SJSA1 (cell line): ENCODE measurements at places on chromosomes 7 and 10. TPM values are rescaled to one million over a fixed set of nuclear protein-coding genes. Genes with fewer than 3 reads are reported as not detected.

IGF2BP3 gene
- 189 and 220 TPM in 2 replicates for total RNA-seq

ZNF33B gene
- total RNA-seq: 6.8 and 8.3 TPM in 2 replicates

LLCFC1 gene
- not detected in 2 replicates for total RNA-seq

PPP1R3A gene
- total RNA-seq: not detected in 2 replicates

ZNF25 gene
- total RNA-seq: 5.2 and 9.3 TPM in 2 replicates

TAS2R4 gene
- total RNA-seq: 0.05 and 0.22 TPM in 2 replicates

MACC1 gene
- total RNA-seq: not detected in 2 replicates

PGAM2 gene
- 0.13 TPM in 1 of 2 replicates, not detected in the other for total RNA-seq

SLC26A5 gene
- not detected in 2 replicates for total RNA-seq

SPDYE1 gene
- not detected in 2 replicates for total RNA-seq

CDK1 gene
- total RNA-seq: 255 and 302 TPM in 2 replicates

C7orf33 gene
- total RNA-seq: not detected in 2 replicates

AUTS2 gene
- 0.03 TPM in 1 of 2 replicates, not detected in the other for total RNA-seq

- no peak for DNase-seq
Measured at GRCh38 chr10:123367195-123367594, 213.0 kb downstream of the BUB3 start.

GRCh38 chr10:31004611-31005193, 27.0 kb downstream of the ZNF438 start:
- no peak for DNase-seq

- no peak for DNase-seq
Measured at GRCh38 chr10:14302035-14302434, 28.7 kb downstream of the FRMD4A start.

- no peak for DNase-seq
Measured at GRCh38 chr10:108003061-108003460, 838.6 kb upstream of the SORCS1 start.

GRCh38 chr10:5507649-5508131, 8.3 kb upstream of the CALML5 start:
- DNase-seq: no peak

DNA sequence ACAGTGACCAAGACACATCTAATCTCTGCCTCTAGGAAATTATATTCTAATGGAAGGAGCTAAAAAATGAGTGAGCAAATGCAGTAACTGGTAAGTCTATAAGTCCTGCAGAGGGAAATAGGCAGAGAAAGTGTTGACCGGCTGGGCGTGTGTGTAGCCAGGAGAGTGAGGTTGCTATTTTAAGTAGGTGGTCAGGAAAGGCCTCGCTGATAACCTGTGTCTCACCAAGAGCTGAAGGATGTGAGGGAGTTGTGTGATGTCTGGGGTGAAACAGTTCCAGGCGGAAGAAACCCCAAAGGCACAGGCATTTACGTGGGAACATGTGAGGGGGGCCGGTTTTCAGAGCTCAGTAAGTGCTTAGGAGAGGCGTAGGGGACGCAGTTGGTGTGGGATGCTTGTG, 54.8 kb downstream of the BAMBI start:
- DNase-seq: no peak

DNA sequence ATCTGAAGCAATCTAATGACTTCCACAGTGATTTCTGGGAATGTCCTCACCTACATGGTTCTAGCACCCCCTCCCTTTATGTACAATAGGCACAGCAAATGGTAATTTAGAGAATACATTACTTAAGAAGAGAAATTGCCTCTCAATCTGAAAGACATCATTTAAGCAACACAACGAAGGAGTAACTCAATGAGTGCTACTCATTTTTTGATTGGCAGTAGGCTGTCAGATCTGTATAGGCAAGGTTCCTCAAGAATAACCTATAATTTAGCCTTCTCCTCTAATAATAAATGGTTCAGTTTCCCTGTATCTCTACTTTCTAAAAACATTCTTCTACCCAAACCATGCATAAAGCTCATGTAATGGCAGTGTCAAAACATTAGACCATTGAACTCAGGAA, 30.6 kb upstream of the SEMA3C start:
- no peak for DNase-seq

DNA sequence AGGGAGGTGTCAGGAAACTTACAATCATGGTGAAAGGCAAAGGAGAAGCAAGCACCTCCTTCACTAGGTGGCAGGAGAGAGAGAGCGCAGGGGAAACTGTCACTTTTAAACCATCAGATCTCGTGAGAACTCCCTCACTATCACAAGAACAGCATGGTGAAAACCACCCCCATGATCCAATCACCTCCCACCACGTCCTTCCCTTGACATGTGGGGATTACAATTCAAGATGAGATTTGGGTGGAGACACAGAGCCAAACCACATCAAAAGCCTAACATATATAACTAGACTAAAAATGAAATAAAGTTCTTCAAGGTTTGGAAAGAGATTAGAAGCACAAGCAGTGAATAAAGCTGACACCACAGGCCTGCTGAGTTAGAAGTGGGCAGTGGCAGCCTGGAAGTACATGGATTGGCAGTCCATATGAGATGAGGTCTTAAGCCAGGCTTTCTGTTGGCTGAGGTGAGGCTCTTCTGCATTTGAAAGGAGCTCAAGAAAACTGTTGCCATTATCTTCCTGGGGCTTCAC, 96.4 kb upstream of the MDFIC start:
- DNase-seq: no peak

GRCh38 chr10:103812432-103812831, 42.9 kb downstream of the SH3PXD2A start:
- DNase-seq: no peak

- DNase-seq: no peak
Measured at GRCh38 chr7:22827563-22827962, 4.9 kb upstream of the TOMM7 start.

GRCh38 chr10:117734731-117735405, 192.3 kb downstream of the EMX2 start:
- no peak for DNase-seq

- DNase-seq: no peak
Measured at GRCh38 chr7:25007668-25008067, 27.7 kb upstream of the OSBPL3 start.

GRCh38 chr10:120883071-120883470, 31.9 kb downstream of the WDR11 start:
- no peak for DNase-seq

DNA sequence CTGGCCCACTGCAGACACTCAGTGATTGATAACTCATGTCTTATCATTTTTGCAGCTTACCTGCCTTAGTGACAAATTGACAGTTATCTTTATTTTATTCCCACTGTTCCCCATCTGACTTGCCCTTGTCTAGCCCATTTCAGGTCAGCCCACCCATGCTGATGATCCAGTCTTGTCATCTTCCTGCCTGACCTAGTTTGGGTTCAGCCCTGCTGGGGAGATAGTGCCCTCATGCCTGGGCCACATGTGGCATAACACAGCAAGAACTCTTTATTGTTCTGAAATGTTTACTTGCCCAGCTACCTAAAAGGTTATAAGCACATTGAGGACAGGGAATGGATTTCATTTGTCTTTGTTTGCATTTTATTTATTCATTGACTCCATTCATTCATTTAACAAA, 75.6 kb downstream of the ENTPD1 start:
- no peak for DNase-seq

DNA sequence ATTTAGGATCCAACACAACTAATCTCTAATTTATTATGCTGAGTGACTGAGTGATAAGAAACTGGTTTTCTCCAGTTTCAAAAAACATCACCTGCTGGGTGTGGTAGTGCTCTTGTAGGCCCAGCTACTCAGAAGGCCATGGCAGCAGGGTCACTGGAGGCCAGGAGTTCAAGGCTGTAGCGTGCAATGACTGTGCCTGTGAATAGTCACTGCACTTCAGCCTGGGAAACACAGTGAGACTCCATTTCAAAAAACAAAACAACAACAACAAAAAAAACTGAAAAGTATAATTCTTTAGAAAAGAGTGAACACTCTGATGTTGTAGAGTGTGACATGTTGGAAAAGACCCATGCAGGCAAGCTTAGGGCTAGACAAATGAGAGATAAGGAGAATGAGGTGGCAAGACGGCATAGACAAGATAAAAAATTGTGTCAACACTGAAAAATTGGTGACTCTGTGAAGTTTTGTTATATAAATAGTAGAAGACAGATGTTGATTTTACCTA, 150.1 kb upstream of the GPR22 start:
- no peak for DNase-seq

GRCh38 chr7:12650080-12650479, 37.4 kb upstream of the ARL4A start:
- DNase-seq: no peak

GRCh38 chr10:87518937-87519336, 14.2 kb downstream of the MINPP1 start:
- DNase-seq: no peak

DNA sequence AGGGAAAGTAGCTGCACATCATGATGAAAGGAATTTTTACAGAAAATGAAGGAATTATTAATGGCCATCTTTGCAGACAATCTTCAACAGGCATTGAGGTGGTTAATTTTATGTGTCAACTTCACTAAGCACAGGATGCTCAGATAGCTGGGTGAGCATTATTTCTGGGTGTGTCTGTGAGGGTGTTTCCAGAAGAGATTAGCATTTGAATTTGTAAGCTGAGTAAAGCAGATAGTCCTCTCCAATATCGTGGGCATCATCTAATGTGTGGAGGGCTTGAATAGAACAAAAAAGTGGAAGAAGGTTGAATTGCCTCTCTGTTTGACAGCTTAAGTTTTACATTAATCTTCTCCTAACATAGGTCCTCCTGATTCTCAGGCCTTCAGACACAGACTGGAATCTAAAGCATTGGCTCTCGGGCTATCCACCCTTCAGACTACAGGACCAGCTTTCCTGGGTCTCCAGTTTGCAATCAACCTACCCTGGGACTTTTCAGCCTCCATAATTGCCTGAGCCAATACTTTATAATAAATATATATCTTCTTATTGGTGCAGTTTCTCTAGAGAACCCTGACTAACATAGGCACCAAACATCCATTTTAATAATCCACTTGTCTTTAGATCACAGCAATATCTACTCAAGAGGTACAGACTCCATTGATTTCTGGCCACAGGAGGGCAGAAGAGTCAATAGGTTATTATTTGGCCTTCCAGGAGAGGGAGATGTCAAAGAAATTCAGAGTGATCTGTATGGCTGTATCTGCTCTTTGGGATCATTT, 10.5 kb upstream of the CRPPA start:
- DNase-seq: peak; percentile 56

DNA sequence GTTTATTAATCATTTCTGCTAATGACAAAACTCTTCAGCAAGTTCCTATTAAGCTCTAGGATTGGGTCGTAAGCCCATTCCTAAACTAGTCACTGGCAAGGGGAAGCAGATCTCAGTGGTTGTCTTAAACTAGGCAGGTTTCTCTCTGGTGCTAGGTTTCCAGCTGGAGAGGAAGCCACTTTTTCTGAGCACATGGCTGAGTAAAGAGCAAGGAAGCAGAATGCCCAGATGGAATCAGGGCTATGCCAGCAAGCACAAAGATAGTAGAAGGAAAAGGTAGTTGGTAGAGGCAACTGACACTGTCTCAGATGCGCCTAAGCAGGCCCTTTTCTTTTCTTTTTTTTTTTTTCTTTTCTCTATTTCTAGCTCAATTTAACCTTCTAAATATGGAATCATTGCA, 224.9 kb downstream of the EXOC4 start:
- DNase-seq: no peak

- peak; percentile 22 for DNase-seq
Measured at GRCh38 chr7:7719236-7719635, 829 bp upstream of the RPA3 start.

GRCh38 chr7:33091111-33091531, 18.1 kb downstream of the RP9 start:
- no peak for DNase-seq

DNA sequence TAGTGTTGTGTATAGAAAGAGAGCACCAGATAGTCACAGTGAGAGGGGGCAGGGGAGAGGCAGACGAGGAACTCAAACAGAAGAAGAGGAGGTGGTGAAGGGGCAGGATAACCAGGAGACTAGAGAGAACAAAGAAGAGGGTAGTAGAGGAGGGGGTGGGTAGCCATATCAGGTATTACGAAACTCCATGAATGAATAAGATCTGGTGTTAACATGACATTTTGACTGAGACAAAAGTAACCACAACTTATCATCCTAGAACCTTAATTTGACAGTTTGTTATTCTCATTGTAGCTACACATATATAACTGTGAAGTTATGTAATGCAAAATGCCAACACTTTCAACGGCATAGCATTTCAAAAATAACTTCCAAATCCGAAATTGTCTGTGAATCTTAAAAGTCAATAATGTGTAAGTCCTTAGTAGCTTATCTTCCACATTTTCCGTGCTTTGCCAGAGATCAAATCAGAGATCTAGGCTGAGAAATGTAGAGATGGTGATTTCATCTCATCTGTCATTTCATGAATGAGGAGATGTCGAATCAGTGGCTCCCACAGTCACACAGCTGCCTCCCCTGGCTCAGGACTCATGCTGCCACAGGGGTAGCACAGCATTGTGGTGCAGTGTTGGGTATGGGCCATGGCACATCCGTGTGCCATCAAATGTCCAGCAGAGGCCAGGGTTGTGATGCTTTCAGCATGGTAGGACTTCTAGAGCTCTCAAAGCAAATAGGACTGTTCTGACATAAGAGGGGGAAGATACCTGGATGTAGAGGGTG, 202.1 kb downstream of the HECW1 start:
- no peak for DNase-seq

- no peak for DNase-seq
Measured at GRCh38 chr10:77884181-77884580, 42.4 kb downstream of the DLG5 start.

DNA sequence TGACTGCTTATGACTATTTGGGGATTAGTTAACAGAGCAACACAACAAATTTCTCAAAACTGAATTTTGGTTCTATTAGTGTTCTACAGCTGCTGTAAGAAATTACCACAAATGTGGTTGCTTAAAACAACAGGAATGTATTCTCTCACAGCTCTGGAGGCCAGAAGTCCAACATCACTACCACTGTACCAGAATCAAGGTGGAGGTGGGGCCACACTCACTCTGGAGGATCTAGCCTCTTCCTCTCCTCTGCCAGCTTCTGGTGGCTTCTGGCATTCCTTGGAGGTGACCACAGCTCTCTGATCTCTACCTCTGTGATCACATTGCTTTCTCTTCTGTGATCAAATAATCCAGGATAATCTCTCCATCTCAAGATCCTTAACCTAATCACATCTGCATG, 194.7 kb upstream of the BMPER start:
- no peak for DNase-seq

GRCh38 chr10:23081891-23082290, 13.5 kb upstream of the MSRB2 start:
- no peak for DNase-seq

GRCh38 chr10:71072131-71072822, 140.1 kb upstream of the UNC5B start:
- no peak for DNase-seq

GRCh38 chr10:97163181-97163580, 22.6 kb downstream of the SLIT1 start:
- no peak for DNase-seq

GRCh38 chr10:31669357-31669756, 259.3 kb downstream of the ARHGAP12 start:
- no peak for DNase-seq

DNA sequence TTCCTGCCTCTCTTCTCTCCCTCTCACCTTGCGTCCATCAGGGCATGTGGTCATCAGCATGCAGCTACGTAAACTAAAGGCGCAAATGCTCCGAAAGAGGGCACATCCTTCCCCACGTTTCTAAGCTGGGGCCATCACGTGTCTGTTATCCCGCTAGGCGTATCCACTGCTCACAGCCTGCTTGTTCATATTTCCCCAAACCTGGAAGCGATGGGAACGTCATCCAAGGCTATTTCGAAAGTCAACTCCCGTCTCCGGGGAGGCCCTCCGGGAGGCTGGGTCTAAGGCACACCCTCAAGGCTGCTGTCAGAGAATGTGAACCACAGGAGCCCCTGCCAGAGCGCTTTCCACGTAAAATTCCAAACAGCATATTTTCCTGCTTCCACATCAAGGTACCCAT, 199.2 kb downstream of the DIP2C start:
- no peak for DNase-seq

GRCh38 chr10:91796331-91797047, 1.7 kb upstream of the TNKS2 start:
- DNase-seq: no peak
